Femur (tissue), 1 donor: ENCODE measurements at places on chromosomes 1 and 21.

DNA sequence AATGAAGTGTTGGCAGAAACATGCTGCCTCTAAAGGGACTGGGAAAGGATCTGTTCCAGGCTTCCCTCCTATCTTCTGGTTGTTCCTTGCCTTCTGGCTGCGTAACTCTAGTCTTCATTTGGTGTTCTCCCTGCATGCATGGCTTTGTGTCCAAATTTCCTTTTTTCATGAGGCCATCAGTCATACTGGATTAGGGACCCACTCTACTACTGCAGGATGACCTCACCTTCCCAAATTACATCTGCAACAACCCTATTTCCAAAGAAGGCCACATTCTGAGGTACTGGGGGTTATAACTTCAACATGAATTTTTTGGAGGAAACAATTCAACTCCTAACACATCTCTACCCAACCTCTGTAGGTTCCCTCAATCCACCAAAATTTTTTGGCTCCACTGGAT is 26.3 kb downstream of the MR1 start:
- no peak for DNase-seq

DNA sequence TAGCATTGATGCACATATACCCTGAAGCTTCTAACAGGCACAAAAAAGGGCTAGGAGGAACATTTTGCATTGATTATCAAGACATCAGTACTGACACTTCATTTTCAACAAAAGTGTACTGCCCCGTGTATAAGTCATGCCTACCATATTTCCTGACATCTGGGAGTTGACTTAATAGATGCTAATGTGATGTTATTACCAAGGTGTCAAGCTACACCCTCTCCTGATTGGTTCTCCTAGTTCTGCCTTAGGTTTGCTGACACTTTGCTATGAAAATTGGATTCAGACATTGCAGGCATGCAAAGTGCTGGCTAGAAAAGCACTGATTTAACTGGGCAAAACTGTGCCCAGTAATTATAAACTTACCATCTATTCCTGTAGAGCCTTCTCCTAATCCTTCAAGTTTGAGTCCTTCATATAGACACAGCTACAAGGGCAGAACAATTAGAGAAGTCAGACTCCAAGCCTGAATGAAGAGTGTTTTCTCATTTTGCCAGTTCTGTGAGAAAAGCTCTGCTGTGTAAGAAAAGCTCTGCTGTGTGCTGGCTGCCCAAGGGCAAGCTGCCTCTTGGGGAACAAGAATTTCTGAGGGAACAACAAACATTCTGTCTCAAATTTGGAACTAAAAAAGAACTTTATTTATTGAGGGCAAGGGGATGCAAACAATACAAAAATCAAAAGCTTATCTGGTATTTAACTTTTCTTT is 11.2 kb downstream of the S100A10 start:
- no peak for DNase-seq

DNA sequence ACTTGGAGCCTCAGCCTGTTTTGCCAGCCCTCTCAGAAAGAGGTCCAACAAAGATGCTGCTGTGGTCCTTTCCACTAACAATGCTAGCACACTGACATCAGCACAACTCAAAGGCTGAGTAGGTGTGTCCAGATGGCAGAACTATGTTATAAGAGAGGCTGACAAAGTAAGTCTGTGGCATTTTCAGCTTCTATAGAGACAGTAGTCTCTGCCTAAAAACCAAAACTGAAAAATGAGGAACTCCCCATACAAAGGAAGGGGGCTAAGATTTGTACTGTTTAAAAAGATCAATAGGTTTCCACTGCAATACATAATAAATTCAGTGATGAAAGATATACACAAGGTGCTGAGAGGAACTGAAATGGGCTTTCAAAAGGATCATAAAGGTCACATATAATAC is 12.3 kb downstream of the ERO1B start:
- no peak for DNase-seq

DNA sequence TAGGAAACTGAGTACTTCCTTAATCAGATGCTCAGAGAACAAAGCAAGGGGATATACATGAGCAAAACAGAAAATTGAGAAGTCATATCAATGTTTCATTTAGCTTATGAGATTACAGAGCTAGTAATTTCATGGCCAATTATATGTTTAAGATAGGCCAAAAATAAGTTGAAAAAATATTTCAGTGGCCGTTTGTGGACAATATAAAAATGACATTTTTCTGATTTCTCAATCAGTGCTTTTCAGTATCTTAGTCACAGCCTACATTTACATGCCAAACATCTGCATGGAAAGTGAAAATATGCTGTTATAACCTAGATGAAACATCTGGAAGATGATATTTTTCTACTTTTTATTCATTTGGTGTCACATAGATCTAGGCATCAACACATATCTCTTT is 192.5 kb downstream of the HLX start:
- no peak for DNase-seq

GRCh38 chr1:12711536-12711935 is 4.4 kb upstream of the AADACL3 start:
- DNase-seq: no peak

DNA sequence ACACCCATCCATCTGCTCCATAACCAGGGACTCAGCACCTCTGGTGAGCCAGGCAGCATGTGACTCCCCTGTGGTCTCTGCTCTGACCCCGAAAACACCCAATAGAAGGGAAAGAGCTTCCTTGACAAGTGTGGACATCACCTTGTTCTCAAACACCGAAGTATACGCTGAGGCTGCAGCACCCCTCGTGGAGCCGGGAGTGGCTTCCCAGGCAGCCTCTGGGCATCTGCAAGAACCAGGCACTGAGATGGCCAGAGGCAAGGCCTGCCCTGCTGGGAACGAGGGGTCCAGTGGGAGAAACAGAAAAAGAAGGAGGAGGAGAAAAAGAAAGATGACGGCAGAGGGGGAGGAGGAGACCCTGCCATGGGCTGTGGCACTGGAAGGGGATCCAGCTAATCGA is 18.2 kb upstream of the AJAP1 start:
- no peak for DNase-seq

- no peak for DNase-seq
These were observed 84.5 kb upstream of the ST6GALNAC5 start for GRCh38 chr1:76782809-76783208.

- DNase-seq: no peak
These were observed 80.3 kb downstream of the PCNX2 start for GRCh38 chr1:233215135-233215760.

- DNase-seq: no peak
These were observed 273.7 kb upstream of the C1orf174 start for GRCh38 chr1:4173731-4174130.

DNA sequence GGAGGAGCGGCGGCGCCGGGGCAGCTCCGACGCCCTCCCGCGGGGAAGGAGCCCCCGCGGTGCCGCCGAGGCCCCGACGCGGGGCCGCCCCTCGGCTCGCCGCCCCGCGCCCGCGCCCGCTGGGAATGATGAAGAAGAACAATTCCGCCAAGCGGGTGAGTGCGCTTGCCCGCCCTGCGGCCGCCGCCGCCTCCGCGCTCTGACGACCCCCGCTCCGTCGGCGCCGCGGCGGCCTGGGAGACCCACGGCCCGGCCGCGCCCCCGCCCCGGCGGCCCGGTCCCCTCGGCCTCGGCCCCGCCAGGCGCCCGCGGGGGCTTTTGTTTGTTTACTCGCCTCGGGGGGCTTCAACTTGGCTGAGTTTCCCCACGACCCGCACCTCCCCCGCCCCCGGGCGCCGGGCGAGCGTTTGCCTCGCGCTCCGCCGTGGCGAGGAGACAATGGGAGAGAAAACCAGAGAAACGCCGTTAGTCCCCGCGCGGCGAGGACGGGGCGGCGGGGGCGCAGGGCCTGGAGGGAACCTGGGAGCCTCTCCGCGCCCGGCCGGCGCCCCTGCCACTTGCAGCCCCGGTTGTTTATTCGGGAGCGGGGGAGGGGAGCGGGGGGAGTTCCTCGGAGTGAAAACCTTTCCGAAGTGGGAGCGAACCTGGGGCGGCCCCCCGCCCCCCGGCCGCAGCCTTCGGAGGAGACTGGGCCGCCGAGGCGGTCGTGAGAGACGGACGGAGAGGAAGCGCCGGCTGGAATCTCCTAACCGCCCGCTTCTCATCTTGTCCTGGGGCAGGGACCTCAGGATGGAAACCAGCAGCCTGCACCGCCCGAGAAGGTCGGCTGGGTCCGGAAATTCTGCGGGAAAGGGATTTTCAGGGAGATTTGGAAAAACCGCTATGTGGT is 661 bp downstream of the PLEKHO1 start:
- peak; percentile 53 for DNase-seq

DNA sequence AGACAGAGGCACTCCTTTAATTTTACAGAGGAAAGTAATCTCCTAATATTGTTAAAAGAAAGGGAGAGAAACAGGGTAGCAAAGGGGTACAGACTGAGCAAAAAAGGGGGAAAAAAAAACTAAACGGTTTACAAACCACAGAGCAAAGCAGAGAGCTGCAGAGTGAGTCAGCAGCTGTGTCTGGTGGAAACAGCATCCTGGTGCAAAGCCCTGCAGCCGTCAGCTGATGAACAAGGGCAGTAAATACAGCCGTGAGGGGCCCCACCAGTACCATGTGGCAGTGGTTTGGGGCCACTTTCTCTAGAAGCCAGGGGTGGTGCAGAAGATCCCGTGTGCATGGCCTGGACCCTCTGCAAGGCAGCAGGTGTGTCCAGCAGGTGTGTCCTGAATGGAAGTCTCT is 111.3 kb downstream of the ERG start:
- no peak for DNase-seq

DNA sequence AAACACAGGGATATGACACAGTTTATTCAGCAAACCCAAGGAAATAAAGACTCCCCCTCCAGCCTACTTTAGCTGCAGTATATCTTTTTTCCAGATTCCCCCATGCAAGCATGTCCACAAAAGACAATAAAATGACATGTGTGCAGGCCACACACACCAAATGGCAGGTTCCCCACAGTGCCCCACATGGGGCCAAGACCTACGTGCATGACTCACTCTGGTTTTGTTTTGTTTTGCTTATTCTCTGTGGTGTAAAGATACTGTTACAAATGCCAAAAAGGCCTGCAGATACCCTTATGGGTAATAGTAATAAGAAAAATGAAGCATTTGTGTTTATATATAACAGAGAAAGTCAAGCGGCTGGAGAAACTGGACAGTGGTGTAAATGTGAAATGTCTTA is 71.6 kb downstream of the RD3 start:
- peak; percentile 17 for DNase-seq

DNA sequence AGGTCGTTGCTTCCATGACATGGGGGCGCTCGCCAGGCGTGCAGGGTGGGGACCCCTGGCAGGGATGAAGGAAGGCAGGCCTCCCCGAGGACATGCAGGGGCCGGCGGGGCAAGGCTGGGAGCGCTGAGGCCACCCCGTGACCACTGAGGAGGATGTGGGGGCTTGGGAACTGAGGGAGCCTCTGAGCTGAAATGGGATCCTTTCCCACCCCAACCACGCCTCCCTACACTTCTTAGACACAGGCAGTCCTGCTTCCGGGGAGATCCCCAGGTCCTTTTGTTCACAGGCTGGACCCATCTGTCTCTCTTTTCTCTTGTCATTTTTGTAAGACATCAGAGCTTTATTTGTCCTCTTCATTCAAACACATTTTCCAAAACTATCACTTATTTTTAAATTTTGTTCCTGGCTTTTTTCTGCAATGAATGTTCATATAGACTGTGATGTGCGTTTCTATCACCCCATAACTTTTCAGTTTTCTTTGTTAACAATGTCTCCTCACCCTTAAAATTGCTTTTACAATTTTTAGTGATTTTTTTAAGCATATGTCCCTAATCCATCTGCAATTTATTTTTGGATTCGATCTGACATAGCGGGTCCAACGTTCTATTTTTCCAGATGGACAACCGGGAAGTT is 156.7 kb upstream of the BACE2 start:
- peak; percentile 67 for DNase-seq

- peak; percentile 83 for DNase-seq
These were observed 19.7 kb downstream of the CDK18 start for GRCh38 chr1:205523891-205524793.

GRCh38 chr1:226034482-226034881 is 28.0 kb upstream of the H3-3A start:
- peak; percentile 91 for DNase-seq

- no peak for DNase-seq
These were observed 113.9 kb downstream of the ZBTB18 start for GRCh38 chr1:244165021-244165420.

- DNase-seq: no peak
These were observed 56.3 kb downstream of the SLC9A1 start for GRCh38 chr1:27098431-27099134.

GRCh38 chr1:163291461-163291860 is 30.3 kb upstream of the NUF2 start:
- DNase-seq: no peak

- no peak for DNase-seq
These were observed 3.7 kb downstream of the ZBED6 start for GRCh38 chr1:203799157-203799556.

- DNase-seq: no peak
These were observed 105.1 kb upstream of the ATP1B1 start for GRCh38 chr1:169001353-169001752.

- DNase-seq: no peak
These were observed 26.1 kb downstream of the CD244 start for GRCh38 chr1:160836561-160836960.

DNA sequence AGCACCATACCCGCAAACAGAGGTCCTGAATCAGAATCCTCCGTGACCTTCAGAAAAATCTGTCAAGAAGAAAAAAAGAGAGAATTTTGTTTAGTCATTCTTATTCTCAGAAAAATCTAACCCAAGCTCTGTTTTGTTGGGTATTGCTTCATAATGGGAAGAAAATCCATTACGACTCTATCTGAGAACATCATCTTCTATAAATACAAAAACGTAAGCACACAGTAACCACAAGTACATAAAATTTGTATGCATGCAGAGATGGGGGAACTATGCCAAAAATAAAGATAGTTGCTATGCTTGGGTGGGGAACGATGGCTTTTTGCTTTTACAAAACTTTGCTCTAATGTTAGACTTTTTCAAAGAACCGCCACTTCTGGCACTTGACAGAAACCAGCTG is 84.2 kb downstream of the ABCA4 start:
- DNase-seq: no peak

DNA sequence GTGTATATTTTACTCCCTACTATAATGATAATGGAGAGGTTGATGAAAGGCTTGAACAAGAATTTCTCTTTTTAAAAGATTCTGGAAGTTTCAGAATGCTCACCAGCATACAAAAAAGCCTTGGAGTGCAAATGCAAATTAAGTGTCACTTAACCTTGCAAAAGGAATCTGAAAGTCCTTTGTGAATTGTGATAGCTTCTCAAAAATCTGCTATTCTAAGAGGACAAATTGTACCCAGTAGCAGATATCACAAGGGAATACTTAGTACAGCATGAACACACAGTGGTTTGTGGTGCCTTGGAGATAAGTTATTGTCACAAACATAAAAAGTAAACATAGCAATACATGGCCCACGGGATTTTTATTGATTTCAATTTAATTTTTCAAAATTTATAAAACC is 1208.3 kb upstream of the B3GALT2 start:
- no peak for DNase-seq

DNA sequence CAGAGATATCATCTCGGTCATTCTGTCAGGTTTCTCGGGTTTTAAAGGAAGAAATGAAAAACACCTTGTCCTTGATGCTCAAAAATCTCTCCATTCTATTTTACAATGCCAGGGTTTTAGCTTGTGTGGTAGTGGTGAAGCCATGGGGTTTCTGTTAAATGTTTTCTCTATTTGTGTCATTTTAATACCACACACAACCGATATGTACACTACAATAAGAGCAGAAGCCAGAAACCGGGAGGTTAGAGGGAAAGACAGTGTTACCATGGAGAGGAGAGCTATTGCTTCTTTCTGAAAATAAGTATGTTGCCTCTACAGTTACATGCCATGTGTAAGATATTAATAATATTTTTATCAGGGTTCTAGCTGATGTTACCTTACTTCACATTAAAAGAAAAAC is 2.8 kb downstream of the SLC35D1 start:
- no peak for DNase-seq
